ENCODE measurements at places on chromosomes 3 and 15. TPM values are rescaled to one million over a fixed set of nuclear protein-coding genes. Genes with fewer than 3 reads are reported as not detected.

- peak; percentile 56 for DNase-seq
These were observed 12.3 kb upstream of the PCSK6 start for GRCh38 chr15:101501703-101502373.

DNA sequence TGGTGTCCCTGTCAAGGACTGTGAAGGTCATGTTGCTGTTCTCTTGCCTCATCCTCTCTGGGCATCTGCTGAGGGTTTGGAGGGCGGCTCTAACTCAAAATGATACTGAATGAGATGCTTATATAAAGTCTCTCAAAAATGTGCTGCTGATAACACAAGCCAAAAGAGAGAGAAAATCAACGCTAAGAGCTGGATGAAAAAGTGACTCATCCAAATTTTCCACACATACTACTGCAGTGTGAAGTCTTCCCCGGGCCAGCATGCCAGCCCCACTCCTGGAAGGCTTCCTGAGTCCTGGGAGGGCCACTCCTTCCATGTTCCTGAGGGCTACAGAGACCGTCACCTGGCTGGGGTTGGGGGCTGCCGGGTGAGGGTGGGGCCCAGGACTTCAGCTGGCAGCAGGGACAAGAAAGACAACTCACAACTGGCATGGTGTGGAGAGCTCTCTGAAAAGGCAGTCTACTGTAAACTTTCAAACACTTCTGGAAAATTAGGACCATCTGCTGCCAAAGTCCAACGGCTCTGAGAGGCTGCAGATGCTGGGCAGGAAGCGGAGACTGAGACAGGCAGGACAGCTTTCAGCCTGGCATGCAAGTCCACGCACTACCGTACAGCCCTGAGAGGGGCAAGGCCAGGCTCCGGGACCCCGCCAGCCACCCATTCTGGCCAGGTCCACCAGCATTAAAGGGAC, 200.3 kb downstream of the ADAMTS17 start:
- no peak for DNase-seq

DNA sequence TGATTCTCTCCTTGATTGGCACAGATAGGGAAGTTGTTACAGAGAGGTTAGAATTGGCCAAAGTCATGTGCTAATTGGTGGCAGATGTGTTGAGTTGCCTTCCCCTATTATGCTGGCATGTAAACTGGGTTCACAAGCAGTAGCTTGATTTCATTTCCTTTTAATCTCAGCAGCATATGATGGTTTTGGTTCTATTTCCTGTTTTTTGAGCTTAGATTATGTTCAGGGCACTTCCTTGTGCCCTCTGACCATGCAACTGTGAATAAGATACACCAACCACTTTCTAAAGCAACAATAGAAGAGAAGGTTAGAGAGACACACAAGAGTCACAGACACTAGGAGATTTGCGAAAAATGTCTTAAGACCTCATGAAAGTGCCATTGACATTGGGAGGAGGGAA, 16.5 kb downstream of the HPS3 start:
- DNase-seq: no peak

GRCh38 chr15:80934761-80935221, 54.8 kb downstream of the MESD start:
- no peak for DNase-seq

GRCh38 chr3:162250782-162251181, 754.2 kb downstream of the OTOL1 start:
- DNase-seq: no peak

GRCh38 chr3:184846496-184846895, 34.5 kb downstream of the VPS8 start:
- DNase-seq: no peak

DNA sequence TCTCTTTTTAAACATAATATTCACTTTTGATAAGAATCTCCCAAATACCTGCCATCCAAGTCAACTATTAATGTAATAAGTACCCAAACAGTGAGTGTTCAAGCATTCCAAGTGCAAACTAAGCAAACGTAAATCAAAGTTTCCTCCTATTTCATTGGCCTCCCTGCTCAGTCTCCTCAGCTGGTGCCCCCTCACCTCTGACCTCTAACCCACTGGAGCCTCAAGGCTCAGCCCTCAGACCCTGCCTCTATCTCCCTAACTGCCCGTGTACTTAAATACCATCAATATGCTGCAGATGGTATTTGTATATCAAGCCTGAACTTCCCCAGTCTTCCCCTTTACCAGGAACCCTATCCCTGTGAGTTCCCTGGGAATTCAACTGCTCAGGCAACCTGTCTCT, 31.8 kb downstream of the CHSY1 start:
- DNase-seq: no peak

- no peak for DNase-seq
These were observed 218.7 kb downstream of the FEZF2 start for GRCh38 chr3:62154457-62155148.

DNA sequence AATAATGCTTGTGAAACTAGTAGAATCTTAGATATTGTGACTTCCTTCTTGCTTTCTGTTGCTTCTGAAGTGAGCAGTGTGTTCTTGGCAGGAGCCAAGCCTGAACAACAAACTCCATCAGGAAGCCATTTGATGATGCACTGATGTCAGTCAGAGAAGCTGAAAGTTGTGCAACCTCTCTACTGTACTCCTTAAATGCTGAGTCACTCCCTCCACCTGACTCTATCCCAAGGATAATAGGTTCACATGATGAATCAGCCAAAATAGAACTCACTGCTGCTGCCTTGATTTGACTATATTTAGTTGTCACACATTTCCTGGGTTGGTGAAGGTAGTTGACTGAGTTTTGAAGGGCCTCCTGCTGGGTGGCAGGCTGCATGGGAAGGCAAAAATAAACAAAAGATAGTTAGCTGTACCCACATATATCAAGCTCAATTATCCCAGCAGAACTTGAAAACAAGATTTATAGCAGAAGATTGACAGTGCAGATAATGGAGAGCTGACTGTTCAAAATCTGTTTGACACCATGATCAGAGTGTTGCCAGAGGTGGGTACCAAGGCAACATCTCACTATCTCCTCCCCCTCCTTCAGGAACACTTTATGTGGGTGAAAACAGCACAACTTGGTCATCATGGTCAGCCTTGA, 328.4 kb upstream of the DPH6 start:
- DNase-seq: no peak

GRCh38 chr3:126166009-126166408, 14.4 kb downstream of the ALDH1L1 start:
- DNase-seq: no peak

DNA sequence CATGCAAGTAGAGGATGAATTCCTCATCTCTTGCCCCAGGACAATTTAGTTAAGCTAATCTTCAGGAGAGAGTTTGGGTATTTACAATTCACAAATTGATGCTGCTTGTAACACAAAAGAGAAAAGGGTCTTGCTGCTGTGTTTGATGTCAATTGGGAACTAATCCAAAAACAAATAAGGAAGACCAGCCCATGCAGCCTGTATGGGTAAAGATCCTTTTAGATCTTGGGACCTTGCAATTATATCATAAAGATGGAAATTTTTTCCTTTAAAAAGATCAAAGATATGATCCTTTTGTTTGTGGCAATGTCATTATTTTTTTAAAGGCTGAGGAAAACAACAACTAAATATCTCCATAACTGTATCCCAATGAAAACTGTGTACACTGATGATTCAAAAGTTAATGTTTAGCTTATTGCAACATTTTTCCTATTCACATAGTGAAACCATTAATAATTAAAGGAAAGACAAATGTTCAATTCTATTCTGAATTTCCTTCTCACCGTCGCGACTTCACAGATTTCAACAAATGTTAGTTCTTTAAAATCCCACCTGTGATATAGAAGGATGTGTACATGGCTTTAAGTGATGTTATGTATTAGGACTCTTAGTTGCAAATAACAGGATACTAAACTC, 40.2 kb downstream of the TMEM212 start:
- DNase-seq: no peak

GRCh38 chr15:41840673-41841072, 2.0 kb downstream of the PLA2G4B start:
- DNase-seq: no peak

GRCh38 chr3:43025423-43025822, 46.3 kb downstream of the GASK1A start:
- DNase-seq: no peak

DNA sequence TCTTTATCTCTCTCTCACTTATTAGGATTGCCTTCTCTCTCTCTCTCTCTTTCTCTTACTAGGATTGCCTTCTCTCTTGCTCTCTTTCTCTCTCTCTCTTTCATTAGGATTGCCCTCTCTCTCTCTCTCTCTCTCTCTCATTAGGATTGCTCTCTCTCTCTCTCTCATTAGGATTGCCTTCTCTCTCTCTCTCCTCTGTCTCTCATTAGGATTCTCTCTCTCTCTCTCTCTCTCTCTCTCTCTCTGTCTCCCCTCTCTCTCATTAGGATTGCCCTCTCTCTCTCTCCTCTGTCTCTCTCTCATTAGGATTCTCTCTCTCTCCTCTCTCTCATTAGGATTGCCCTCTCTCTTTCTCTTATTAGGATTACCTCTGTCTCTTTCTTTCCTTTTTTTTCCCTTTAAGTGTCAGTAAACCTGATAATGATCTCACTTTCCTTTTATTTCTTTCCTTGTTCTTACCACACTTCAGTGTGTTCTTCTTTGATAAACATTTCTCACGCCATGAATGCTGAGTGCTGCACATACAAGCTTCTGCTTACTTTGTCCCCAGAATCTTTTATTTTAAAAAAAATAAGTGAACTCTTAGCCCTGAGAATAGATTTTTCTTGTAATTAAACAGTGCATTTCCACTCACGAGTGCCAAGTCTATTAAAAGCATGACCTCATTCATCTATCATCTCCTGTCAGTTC, 243.4 kb upstream of the TBC1D5 start:
- no peak for DNase-seq

Gene CX3CR1
- total RNA-seq: 0.59 TPM

Gene FOXL2
- total RNA-seq: not detected

Gene THAP10
- 1.4 TPM for total RNA-seq

Gene SLC28A1
- total RNA-seq: not detected

Gene CAND2
- 0.64 TPM for total RNA-seq

Gene SH2D7
- total RNA-seq: 0.89 TPM

Gene SLCO2A1
- 57.7 TPM for total RNA-seq

Gene FBXO40
- total RNA-seq: not detected

Gene CLASP2
- 41.2 TPM for total RNA-seq

Gene DOCK3
- total RNA-seq: 0.34 TPM

Gene SPTBN5
- total RNA-seq: 0.64 TPM

Gene PPP1R14D
- total RNA-seq: 153 TPM
